ENCODE measurements at places on chromosomes 11 and 22.

- no peak overlapping the region for H3K4me3 ChIP-seq
- DNase-seq = no peak
- H3K4me1 ChIP-seq = no peaks in the 10 kb centered on the region
These were observed 214.2 kb downstream of the LARGE1 start for GRCh38 chr22:33706100-33706499.

- peak overlapping the region; percentile 97 for H3K27ac ChIP-seq
- peaks cover 18% of the 10 kb centered on the region for H3K4me1 ChIP-seq
- H3K4me3 ChIP-seq = peak overlapping the region; percentile 37
- peak; percentile 84 for DNase-seq
- no peaks in the 10 kb centered on the region for H3K27me3 ChIP-seq
- H3K36me3 ChIP-seq = no peaks in the 10 kb centered on the region
These were observed 59.1 kb downstream of the IGLL1 start for GRCh38 chr22:23520863-23521440.

GRCh38 chr22:24037851-24038765 is 27.0 kb downstream of the CABIN1 start:
- no peak overlapping the region for H3K27ac ChIP-seq
- H3K36me3 ChIP-seq = no peaks in the 10 kb centered on the region
- H3K4me3 ChIP-seq = no peak overlapping the region
- no peaks in the 10 kb centered on the region for H3K27me3 ChIP-seq
- peaks cover 2% of the 10 kb centered on the region for H3K4me1 ChIP-seq
- DNase-seq = no peak

- H3K27ac ChIP-seq = no peak overlapping the region
- no peaks in the 10 kb centered on the region for H3K36me3 ChIP-seq
- H3K4me1 ChIP-seq = no peaks in the 10 kb centered on the region
- no peak overlapping the region for H3K4me3 ChIP-seq
- no peak for DNase-seq
- H3K27me3 ChIP-seq = no peaks in the 10 kb centered on the region
These were observed 506.8 kb downstream of the BRD1 start for GRCh38 chr22:49320714-49321476.

DNA sequence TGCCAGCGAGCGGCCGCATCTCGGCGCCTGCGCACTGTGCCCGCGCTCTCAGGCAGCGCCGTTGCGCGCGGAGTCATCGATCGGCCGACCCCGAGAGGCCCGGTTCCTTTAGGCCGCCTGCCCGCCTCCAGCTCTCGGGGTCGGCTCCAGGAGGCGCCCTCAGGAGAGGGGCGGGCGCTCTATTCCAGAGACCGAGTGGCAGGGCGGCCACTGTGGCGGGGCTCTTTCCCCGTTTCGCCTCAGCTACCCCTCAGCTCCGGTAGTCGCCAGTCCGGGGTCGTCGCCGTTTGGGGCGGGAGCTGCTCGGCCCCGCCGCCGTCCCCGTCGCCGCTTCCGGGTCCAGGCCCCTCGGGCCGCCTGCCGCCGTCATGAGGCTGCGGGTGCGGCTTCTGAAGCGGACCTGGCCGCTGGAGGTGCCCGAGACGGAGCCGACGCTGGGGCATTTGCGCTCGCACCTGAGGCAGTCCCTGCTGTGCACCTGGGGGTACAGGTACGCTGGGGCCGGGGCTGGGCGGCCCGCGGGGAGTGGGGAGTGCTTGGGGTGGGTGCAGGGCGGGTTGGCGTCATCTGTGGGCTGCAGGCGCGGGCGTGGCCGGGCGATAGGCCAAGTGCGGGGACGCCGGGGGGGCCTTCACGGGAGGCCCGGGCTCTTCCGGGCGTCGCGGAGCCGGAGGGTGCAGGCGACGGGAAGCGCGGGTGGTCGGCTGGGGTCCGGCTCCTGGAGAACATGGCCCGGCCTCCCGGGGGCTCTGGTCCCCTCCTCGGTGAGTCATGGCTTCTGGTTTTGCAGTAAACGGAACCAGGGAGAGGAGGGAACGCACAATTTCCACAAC is at the start of gene FBXO7:
TSS of gene FBXO7 (plus strand) at position 177 of the 833 bp plus-strand sequence. CDS start at position 369, 192 bp downstream.
- H3K27ac ChIP-seq = peak within 1 kb of the TSS; percentile 97
- H3K27me3 ChIP-seq = no peaks in the 10 kb centered on the region
- peak within 1 kb of the TSS; percentile 59 for H3K4me3 ChIP-seq

GRCh38 chr22:41983513-41984405 is 14.5 kb downstream of the SEPTIN3 start:
- no peak for DNase-seq
- H3K4me3 ChIP-seq = no peak overlapping the region
- no peaks in the 10 kb centered on the region for H3K27me3 ChIP-seq
- H3K36me3 ChIP-seq = no peaks in the 10 kb centered on the region

Measured in ovary (tissue), 10 donors.